Neuronal stem cell (in vitro differentiated cells): ENCODE measurements at places on chromosomes 16 and 17.

DNA sequence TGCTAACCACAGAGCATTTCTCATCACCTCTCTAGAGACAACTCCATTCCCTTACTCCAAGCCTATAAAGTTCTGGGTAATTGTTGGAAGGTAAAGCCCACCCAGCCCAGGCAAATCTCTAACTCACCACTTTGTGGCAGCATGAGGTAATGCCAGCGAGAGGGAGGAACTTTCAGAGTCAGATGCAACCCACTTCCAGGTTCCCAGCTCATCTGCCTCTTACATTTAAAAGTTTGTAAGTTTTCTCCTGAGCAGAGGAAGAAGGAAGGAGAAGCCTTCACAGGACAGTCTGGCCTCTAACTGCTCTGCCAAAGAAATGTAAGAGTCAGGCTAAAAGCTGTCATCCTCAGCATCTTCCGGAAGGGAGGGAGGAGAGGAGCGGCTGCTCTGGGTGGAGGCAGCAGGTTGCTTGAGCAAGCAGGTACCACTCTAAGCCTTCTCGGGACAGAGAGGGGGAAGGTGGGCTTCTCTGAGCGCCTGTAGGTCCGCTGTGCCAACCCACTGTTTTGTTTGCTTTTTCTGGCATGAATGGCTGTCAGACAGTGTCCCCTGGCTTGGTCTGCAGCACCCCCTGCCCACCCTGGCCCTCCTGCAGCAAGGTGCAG is 1.0 kb downstream of the ZNF319 start:
- no peak for DNase-seq

DNA sequence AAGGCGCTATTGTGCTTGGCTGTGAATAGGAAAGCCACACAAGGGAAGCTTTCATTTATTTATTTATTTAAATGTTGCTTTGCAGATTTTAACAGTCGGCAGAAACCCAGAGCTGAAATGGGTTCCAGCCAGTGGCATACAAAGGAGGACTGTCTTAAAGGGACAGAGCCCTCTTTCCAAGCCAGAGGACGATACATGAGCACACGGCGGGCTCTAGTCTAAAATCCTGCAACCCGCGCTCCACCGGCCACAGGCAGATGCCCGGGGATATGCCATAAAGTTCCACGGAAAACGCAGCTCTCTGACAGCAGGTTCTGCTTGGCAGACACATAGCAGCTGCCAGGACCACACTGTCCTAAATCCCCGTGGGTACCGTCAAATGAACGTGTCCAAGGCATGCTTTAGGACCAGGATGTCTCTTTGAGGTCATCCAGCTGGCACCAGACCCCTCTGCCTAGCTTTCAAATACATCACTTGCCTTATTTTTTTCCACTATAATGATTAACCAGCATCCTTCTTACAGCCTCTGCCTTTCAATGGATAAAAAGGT is 64.6 kb downstream of the CYTH1 start:
- DNase-seq = no peak

DNA sequence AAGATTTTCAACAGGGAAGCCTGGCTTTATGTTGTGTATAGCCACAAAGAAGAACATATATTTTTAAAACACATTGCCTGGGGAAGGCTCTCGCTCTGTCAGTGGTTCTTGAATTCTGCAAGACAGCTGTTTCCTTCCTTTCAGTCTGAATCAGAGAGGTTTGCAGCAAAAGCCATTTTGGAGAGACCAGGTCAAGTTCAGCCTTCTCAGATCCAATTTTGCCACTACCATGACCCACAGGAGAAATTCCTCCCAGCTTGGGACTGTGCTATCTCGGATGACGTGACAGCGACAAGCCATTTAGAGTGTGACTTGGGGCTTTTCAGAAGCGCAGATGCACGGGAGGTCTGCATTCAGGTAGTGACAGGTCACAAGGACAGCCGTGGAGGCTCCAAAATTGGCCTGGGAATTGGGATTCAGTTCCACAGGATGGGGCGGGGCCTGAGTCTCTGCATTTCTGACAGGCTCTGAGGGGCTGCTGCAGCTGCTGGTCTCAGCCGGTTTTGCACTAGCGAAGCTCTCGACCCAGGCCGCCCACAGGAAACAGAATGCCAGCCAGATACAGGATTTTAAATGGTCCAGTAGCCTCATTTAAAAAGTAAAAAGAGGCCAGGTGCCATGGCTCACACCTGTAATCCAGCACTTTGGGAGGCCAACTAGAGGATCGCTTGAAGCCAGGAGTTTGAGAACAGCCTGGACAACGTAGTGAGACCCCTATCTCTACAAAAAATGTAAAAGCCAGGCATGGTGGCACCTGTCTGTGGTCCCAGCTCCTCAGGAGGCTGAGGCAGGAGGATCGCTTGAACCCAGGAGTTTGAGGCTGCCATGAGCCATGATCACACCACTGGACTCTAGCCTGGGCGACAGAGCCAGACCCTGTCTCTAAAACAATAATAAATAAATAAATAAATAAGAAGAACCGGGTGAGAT is 196.6 kb upstream of the CIBAR2 start:
- DNase-seq = no peak

GRCh38 chr17:58565389-58566311 is 51.2 kb upstream of the MTMR4 start:
- no peak for DNase-seq

DNA sequence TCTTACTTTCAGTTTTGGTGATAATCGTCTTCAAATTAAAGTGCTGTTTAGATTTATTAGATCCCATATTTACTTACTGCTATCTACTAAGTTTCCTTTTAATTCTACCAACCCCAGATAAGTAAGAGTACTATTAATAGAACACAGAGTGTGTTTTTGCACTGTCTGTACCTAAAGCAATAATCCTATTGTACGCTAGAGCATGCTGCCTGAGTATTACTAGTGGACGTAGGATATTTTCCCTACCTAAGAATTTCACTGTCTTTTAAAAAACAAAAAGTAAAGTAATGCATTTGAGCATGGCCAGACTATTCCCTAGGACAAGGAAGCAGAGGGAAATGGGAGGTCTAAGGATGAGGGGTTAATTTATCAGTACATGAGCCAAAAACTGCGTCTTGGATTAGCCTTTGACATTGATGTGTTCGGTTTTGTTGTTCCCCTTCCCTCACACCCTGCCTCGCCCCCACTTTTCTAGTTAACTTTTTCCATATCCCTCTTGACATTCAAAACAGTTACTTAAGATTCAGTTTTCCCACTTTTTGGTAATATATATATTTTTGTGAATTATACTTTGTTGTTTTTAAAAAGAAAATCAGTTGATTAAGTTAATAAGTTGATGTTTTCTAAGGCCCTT is 56.8 kb downstream of the HLF start:
- DNase-seq = no peak

- DNase-seq = no peak
Observed at GRCh38 chr17:9666461-9667050, 21.2 kb downstream of the USP43 start.

- no peak for DNase-seq
Observed at GRCh38 chr16:49632795-49633184, 223.1 kb downstream of the ZNF423 start.

DNA sequence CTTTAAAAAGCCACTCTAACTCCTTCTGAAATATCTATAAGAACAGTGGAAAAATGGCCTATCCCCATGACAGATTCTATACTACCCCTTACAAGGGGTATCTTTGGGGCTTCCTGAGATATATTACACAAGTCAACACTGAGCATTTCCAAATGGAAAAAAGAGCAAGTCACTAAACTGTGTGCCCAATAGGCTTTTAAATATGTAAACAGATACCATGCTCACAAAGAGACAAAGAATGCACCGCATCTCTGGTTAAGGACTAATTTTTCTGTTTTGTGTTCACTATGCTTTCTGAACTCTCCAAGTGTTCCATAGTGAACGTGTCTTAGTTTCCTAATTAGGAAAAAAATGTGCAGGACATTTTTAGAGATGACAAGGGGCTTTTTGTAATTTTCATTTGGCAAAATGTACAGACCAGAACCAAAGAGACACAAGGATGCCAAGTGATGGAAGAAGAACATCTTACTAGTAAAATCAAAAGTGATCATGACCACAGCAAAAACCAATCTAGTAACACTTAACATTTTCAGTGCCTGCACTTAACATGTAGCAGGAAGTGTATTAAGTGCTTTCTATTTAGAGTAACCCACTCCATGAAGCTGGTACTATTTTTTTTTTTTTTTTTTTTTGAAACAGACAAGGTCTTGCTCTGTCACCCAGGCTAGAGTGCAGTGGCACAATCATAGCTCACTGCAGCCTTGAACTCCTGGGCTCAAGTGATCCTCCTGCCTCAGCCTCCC is 21.5 kb downstream of the MYH11 start:
- no peak for DNase-seq

DNA sequence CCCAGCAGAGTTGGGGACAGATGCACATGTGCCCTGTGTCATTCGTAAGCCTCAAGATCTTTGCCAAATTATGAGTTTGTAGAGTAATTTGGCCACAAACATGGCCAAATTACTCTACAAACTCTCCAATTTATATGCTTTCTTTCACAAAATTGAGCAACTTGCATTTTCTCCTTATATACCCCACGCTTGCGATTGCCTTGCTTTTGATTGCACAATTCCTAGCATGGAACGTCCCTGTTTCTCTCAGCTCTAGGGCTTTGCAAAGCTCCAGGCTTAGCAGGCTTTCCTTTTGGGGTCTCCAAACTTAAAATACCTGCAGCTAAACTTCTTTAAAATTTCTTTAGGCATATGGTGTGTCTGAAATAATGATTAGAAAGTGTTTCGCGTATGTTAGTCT is 28.5 kb upstream of the MAF start:
- DNase-seq = no peak

DNA sequence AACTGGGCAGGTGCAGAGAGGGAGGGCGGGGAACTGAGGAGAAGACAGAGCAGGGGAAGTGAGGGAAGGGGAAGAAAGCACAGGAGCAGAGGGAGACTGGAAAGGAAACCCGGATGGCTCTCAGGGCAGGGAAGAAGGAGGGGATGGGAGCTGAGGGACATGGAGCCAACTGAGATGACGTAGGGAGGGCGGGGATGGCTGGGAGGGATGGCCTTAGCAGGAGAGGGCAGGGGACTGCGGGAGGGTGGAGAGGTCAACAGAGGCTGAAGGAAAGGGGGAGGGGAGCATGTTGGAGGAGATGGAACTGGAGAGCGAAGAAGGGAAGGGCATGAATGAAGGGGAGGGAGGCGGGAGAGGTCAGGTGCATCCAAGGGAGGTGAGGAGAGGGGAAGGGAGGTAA is 81.9 kb downstream of the KCNJ12 start:
- DNase-seq = no peak

DNA sequence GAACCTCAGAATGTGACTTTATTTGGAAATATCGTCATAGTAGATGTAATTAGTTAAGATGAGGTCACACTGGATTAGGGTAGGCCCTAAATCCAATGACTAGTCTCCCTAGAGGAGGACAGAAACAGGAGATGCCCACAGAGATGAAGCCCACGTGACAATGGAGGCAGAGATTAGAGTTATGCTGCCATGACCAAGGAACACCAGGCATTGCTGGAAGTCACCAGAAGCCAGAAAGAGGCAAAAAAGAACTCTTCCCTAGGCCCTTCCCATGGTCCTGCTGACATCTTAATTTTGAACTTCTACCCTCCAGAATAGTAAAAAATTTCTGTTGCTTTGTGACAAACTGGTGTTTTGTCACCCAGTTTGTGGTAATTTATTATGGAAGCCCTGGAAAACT is 49.6 kb downstream of the IKZF3 start:
- no peak for DNase-seq

DNA sequence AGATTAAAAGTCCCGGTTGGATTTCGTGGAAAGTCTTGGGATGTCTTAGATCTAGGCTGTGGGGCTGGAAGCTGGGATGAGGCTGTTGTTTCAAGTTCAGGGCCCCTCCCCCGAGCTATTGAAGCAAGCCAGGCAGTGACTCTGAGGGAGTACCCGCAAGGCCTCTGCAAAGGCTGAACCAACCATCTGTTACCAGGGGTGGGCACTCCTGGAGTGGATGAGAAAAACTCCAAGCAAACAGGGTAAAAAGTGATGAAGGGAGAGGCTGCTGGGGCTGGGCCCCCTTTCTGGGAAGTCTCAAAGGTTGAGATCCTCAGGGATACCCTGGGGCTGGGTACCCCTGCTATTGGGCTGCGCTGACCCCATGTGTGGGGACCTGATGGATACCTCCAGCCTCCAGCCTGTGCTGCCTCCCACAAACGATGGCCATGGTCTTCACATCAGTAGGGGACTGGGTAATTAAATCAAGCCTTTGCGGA is 82.4 kb upstream of the KIFC3 start:
- no peak for DNase-seq

DNA sequence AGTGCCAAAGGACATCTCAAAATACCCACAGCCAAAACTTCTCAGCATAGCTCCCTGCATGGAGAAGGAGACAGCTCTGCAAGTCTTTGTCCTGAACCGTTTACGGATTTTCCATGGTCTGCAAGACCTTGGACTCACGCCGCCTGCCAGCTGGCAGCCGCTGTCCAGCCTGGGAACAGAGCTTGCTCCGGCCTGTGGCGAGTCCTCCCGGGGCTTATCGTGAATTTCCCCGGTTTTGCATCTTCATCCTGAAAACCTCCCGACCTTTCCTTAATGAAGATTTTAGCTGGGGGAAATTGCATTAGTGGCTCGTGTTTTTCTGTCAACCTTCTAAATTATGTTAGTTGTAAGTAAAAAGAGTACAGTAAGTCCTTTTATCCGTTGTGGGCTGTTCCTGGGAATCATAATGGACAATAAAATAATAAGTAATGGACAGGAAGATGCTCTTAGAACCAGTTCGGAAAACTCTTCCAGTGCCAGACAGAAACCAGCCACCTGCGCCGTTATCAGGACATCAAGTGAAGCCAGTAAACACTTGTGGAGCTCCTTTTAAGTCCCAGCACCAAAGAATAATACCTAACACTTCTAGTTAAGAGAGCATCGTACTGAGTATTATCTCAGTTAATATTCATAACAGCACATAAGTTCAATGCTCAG is 112.4 kb upstream of the NOL11 start:
- no peak for DNase-seq

GRCh38 chr17:61410141-61411010 is 10.7 kb downstream of the TBX2 start:
- DNase-seq = peak; percentile 68

GRCh38 chr17:70863436-70864248 is 694.3 kb downstream of the KCNJ2 start:
- DNase-seq = no peak

DNA sequence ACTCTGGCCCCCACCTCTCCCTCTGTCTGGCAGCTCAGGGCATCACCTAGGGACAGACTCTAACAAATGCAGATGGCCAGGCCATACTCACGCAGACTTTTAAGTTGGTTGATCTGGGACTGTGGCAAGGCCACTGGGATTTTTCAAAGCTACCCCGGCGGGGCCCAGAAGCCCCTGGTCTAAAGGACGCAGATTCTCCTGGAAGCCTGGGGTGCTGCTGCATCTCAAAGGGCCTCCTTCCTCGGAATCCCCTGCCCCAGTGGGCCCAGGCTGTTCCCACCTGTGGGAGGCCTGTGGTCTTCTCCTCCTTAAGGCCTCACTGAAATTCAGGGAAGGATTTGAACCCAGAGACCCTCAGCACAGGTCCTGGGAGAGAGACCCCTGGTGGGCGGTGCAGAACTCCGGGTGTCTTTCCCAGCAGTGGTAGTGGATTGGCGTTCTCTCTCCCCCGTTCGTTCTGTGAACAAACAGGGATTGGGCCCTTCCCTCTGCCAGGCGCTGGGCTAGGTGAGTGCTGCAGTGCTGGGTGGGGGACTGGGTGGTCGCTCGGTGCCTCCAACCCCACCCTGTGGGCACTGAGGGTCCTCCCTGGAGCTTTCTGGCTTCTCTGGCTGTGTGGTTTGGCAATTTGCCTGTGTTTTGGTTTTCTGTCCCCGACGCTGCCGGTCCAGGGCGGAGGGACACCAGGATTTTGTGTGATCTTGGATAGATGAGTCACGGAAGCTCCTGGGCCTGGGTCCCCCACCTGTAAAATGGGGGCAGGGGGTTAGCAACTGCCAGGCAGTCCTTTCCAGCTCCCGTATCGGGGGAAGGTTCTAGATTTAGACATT is 160.5 kb upstream of the GSE1 start:
- no peak for DNase-seq

- no peak for DNase-seq
Observed at GRCh38 chr17:63760771-63761539, 12.4 kb downstream of the CCDC47 start.
